IPS-NIHi11 (cell line): ENCODE measurements at places on chromosomes 1 and 21.

- DNase-seq: no peak
Observed at GRCh38 chr1:14011888-14012287, 311.9 kb downstream of the PRDM2 start.

GRCh38 chr1:116842654-116843053, 67.1 kb upstream of the PTGFRN start:
- no peak for DNase-seq

DNA sequence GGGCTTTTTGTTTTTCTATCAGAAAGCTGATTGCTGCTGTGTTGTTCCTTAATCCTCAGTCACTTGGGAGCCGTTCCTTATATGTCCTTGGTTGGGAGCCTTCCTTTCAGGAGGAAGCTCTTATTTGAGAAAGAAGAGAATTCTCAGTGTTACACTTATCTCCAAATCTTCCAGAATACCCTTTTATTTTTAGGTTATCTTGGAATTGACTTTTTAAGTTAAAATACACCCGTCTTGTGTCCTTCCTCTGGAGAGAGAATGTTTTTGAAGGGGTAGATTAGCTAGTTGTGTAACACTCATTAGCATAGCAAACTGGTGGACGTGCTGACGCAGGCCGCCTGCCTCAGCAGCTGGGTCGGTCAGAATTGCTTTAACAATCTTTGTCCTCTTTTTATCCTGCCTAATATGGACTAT, 42.1 kb downstream of the LRRC8B start:
- peak; percentile 26 for DNase-seq

GRCh38 chr1:28134651-28135207, 41.8 kb downstream of the PTAFR start:
- no peak for DNase-seq

DNA sequence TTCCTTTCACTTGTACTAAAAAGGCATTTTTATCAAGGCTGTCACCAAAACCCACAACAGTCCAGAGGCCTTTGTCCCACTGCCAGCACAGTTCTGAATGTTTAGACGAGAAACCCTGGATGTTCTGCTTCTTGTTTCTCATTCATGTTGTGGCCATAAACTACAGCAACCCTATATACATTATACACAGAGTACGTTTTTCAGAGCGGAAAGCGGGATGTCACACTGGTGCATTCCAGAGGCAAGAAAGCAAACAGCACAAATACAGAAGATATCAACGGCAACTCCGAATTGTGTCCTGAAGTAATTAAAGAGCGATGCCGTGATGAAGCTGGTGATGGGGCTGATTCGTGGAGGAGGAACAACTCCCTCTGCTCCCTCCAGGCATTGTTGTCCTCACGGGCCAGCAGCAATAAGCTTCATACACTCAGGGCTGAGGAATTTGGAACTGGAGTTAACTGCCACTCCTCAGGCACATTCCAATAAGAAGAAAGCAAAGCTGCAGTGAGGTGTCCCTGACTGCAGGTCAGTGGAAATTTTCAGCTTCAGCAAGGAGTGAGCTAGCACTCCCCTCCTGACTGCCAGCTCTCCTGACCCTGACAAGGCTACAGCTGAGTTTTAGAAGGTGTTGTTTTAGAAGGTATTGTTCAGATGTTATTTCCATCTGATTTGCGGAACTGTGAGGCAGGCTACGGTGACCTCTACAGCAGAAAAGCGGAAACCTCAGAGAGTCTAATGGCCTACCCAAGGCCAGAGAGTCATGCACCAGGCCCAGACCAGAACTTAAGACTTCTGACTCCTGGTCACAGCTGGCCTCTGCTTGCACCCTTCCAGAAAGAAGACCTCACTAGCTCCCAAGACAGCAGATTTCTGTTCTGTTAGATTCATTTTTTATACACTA, 149.0 kb downstream of the TGFBR3 start:
- peak; percentile 68 for DNase-seq

DNA sequence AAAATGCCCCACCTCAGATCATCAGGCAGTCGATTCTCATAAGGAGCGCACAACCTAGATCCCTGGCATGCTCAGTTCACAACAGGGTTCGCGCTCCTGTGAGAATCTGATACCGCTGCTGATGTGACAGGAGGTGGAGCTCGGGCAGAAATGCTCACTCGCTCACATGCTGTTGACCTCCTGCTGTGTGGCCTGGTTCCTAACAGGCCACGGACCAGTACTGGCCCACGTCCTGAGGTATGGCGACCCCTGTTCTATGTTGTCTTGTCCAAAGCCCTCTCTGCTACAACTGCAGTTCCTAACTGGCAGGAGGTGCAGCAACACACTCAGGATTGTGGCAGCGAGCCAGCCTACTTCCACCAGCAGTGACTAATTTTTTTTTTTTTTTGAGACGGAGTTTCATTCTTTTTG, 70.6 kb downstream of the CLSTN1 start:
- DNase-seq: no peak

- no peak for DNase-seq
Observed at GRCh38 chr1:43577655-43578542, 47.2 kb downstream of the PTPRF start.

DNA sequence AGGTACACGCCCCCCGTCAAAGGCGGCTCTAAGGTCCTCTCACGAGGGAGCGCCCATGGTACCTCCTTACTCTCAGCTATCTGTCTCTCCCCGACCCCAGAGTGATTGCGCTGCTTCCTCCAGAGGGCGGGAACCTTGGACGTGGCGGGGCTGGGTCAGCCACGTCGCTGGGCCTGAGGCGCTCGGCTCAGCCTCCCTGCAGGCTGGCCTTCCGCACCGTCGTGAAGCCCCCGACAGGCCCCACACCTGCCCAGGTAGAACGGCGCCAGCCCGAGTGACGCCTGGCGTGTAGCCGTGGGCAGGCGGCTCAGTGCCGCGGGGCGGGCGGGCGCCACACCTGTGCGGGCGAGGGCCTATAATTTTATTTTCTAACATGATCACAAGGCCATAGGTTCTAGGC, 122.2 kb upstream of the BEND5 start:
- DNase-seq: no peak

DNA sequence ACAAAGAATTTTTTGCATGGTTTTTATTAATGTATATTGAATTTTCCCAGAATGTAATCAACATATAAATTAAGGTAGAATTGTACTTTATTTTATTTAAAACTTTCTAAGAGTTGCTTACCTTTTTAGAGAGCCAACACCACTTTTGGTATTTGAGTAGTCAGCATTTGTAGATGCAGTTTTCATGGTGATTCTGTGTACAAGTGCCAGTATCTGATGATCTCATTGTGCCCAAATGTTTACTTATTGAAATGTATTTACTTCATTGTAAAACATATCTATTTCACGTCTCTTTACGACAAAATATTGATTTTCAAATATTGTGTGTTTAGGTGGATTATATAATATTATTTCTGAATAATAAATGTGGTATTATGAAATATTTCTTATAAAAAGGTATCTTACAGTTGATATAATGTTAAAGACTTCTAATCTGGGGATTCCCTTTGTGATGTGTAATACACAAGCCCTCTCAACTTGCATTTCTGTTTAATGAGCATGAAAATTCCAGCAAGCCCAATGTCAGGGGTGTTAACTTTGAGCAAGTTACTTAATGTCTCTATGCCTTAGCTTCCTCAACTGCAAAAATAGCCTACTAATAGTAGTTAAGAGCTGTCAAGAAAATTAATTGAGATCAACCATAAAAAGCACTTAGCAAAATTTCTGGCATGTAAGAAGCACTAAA, 141.8 kb upstream of the ZNF648 start:
- DNase-seq: no peak

DNA sequence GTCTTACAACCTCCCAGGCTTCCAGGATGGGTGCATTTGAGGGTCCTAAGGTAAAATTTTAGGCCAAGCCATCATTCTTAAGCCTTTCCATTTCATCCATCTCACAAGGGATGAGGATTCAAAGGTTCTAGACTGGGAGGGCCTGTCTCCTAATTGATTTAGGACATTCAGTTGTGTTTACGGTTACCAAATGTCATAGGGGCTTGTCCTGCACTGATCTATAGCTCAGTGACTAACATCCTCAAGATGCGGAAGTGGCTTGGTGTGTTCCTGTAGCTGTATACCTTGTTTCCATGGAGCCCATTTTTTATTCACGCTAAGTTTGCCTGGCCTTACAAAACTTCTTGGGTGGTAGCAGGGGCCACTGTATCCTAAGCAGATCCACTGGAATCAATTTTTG, 52.8 kb downstream of the DUSP10 start:
- DNase-seq: no peak

- peak; percentile 52 for DNase-seq
Observed at GRCh38 chr21:41369920-41370839, 8.4 kb downstream of the MX2 start.

DNA sequence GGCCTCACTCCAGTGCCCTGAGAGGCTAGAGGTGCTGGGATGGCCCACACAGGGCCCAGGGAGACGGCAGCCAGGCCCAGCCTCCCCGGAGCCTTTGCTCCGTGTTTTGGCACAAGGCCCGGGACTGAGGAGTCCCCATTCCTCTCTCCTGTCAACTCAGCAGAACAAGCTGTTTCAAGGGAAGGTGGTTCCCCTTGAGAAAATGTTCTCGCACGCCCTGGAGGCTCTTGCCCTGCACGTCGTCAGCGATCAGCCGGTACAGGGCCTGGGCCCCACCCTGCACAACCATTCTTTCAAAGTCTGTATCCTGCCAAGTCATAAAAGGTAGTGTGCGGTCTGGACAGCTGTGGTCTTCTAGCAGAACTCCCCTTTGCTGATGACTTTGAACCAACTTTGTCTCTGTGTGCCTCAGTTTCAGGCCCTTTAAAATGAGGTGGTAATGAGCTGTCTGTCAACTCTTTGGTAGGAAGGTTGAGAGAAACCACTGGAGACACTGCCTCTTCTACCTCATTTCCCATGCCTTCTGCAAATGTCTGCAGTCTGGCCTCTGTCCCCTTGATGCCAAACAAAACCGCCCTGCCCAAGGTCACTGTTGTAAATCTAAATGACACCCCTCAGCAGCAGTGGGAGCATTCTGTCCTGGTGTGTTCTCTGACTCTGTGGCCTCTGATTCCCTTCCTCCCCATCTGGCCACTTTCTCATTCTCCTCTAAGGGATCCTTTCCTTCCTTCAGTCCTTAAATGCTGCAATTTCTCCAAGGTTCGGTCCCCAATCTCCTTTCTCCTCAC, 138.6 kb upstream of the JUN start:
- DNase-seq: no peak

DNA sequence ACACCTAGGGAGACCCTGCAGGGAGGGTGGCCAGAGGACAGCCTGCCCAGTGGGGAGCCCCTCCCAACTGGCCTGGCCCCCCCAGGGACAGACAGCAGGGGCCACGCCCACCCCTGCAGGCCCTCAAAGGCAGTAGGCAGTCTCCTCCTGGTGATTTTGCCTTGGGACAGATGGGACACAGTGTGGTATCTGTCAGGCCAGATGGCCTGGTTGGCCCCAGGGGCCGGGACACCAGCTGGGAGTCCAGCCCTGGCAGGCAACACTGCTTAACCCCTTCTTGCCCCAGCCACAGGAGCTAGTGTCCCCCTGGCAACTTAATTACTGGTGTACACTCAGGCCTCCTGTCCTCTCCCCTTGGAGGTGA, 17.8 kb downstream of the IFFO2 start:
- no peak for DNase-seq

DNA sequence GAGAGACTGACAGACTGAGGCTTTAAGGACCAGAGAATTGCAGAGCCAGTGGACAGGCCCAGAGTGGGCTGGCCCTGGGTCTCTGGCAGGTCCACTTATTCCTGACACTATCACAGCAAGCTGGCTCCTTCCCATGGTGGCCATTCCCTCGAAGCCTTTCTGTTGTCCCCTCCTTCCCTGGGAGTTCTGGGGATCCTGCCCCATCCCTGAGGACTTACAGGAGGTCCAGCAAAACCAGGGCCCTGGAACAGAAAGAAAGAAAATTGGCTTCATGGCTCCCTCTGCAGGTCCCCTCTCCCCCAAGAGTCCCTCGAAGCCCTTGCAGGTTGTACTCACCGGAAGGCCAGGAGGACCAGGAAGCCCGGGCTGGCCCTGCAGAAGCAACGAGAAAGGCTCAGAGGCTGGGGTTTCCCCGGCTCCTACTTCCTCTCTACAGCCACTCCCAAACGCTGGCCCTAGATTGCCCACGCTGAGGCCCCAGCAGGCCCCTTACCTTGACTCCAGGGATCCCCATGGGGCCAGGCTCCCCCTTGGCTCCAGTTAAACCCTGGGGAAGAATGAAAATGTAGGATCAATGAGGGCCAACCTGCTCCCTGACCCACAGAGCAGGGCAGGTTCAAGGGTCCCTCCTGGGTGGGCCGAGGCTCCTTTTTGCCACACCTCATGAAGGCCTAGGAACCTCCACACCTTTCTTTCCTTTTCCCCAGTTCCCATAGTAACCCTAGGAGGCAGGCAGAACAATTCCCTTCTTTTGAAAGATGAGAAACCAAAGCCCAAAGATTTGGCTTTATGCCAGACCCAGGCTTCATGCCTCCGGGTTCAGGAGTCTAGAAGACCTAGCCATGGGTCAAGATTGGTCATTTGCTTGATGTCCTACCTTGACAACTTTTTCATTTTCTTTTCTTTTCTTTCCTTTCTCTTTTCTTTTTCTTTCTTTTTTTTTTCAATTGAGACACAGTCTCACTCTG, 4.6 kb downstream of the COL9A2 start:
- no peak for DNase-seq

- DNase-seq: no peak
Observed at GRCh38 chr1:9265968-9266367, 26.7 kb upstream of the SPSB1 start.

DNA sequence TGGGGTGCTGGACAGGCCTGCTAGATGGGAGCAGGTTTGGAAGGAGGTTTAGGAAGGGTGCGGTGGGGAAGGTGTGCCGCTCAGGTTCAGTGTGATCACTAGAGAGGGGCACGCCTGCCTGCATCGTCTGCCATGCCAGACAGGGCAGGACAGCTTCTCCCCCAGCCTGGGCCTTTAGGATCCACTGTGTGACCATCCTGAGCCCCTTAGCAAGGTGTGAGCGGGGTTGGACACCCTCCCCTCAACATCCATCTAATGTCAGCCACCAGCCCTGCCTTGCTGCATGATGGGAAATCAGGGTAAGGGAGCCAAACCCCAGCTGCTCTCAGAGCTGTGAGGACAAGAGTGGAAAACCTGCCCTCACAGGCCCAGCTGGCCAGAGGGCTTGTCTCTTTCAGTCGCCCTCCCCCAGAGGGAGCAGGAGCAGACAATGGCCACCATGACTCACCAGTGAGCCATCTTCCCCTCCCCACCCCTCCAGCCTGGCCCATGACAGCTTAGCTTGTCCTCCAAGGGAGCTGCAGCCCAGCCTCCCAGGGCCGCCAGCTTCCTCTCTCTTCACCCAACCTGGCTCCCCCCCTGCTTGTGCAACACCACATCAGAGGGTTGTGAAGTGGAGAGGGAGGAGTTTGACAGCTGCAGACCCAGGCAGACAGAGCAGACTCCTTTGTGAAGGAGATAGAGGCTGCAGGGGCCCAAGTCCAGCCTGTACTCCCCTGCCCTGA, 37.0 kb downstream of the NUAK2 start:
- DNase-seq: peak; percentile 87

- DNase-seq: no peak
Observed at GRCh38 chr1:108669679-108670078, 8.8 kb upstream of the HENMT1 start.

DNA sequence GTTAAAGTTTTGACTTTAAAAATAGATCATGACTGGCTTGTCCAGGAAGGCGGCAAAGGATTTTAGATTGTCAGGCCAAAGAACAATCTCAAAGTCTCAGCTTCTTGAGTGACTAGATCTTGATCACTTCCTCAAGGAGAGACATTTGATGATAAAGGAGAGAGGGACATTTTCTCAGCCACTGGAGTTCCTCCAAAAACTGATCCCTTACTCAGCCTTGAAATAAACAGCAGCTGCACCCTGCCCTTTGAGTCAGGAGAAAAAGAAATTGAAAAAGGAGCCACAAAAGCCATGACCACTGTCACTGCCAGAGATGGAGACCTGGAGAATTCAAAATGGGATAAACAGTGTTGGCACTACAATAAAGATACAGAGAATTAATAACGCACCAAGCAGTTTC, 288.4 kb upstream of the PRMT6 start:
- DNase-seq: no peak
